ENCODE measurements at places on chromosomes 1 and 21.

DNA sequence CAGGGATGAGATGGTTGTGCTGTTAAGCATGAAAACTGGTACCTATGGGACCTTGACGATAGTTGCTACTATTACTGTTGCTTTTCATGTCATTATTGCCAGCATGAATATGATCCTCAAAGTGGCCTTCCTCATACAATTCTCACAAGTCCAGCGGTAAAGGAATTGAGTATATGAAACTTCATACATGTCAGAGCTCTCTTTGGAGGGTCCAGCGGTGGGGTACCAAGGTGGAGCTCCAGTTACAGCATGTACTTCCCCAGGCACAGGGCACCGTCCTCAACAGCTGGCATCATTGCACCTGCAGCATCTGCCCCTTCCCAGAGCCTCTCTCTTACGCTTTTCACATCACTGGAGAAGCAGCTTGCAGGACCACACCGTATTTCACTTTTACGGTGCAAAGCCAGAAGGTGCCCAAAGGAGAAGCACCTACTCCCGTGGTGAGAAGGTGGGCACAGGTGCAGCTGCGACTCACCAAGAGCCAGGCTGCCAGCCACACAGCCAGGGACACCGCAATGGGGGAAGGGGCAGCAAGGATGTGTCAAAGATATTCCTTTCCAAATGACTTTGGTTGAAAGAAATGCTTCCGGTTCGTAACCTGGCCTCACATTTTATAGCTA, 166.4 kb upstream of the IRF2BP2 start:
- no peak for DNase-seq

- DNase-seq = peak; percentile 54
Measured at GRCh38 chr1:174550296-174550695, 102.5 kb downstream of the GPR52 start.

DNA sequence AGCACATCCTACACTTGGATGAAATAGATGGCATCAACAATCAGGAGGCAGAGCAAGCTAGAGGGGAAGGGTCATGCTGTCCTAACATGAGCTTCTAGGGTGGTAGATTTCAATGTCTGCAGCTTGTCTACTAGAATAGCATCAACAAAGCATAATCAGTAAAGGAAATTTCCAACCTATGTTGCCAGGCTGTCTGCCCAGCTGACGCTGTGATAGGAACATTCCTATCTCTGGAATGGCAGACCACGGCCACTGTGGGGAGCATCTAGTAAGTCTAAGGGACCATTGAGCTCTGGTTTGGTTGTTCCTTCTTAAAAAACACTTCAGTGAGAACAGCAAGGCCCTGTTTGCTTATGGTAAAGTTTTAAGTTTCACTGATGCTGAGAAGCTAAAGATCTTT, 206.8 kb downstream of the PAPPA2 start:
- no peak for DNase-seq

DNA sequence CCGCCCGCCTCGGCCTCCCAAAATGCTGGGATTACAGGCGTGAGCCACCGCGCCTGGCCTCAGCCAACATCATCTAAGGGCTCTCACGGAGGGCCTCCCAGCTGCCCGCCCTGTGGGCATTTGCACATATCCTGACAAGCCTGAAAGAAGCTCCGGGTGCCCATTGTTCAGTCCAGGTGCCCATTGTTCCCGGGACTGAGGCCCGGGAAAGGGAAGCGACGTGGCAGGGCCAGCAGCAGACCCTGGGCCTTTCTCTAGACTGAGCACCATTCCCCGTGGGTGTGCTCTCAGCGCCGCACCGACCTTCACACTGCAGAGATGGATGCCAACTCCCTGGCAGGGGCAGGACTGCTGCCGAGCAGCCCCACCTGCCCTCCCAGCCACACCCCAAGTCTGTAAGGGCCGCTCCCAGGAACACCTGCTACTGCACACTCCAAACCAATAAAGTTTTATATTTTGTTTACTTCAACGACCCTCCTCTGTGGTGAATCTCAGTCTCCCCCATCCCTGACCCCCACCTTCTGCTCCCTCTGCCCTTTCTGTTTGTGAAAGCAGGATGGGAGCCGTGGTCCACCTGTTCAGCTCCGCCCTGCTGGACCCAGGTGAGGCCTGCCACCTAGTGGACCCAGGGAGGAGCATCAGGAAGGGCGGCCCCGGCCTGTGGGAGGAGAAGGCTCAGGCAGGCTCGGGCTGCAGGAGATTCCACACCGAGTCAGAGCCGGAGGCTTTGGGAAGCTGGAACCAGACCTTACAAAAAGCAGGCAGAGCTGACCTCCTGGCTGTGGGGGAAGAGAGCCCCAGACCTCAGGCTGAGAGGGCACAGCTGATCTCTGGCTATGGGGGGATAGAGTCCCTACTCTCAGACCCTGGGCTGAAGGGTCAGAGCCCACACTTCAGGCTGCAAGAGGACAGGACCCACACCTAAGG, 1.1 kb upstream of the TMEM82 start:
- DNase-seq = peak; percentile 80

GRCh38 chr1:214542275-214543199, 8.9 kb downstream of the PTPN14 start:
- no peak for DNase-seq

DNA sequence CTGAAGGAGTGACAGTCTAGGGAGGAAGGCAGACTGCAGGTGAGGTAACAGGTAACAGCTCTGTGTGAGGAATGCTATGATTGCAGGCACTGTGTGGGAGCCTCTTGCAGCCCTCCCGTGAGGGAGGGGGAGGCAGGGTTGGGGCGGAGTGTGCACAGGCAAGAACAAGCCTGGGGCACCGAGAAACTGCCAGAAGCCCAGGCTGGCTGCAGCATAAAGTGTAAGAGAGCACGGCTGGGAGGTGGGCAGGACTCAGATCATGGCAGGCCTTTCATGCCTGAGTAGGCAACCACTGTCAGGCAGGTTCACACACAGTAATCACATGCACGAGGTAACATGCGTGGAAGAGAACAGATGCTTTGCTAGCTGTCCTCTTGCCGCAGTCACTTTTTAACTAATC, 11.3 kb upstream of the RHEX start:
- DNase-seq = no peak

- DNase-seq = no peak
Measured at GRCh38 chr1:71081697-71082080, 854 bp upstream of the ZRANB2 start.

DNA sequence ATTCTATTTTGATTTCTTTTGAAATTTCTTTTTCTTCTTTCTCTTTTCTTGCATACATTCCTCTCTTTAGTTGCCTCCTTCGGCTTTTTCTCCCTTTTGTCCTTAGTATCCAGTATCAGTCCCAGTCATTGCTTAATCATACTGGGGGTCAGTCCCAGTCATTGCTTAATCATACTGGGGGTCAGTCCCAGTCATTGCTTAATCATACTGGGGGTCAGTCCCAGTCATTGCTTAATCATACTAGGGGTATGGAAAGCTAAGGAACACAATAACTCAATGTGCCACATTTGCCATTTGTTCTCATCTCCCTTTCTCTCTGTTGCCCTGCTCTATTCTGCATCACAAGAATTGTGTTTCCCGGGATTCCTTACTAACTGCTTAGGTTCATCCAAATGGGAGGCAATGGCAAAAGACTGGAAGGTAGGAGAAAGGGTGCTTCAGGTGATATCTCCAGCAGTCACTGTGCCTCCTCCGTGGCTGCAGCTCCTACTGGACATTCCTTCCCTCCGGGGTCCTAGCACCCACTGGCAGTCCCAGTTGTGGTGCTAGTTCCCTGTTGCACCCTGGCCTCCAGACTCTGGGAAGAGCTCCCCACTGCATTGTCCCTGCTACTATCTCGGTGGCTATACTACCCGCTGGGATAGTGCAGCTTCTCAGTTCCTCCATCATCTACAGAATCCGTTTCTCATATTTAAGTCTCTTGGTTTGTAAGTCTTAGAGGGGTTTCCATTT, 32.6 kb upstream of the LAMC1 start:
- peak; percentile 71 for DNase-seq

GRCh38 chr1:37730376-37730775, 34.5 kb downstream of the EPHA10 start:
- DNase-seq = no peak

DNA sequence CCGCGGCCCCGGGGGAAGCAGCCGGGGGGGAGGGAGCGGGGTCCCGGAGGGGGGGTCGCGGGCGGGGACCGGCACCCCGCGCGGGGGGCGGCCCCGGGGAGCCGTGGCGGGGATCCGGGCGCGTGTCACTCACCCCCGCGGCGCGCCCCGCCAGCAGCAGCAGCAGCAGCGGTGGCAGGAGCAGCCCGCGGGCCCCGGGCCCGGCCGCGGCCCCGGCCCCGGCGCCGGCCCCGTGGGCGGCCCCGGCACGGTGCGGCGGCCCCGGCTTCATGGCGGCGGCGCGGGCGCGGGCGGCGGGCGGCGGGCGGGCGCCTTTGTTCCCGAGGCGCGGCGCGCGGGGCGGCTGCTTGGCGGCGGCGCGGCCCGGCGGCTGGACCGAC, 252 bp downstream of the SDC3 start:
- DNase-seq = no peak

GRCh38 chr1:204498981-204499380, 4.4 kb upstream of the PIK3C2B start:
- DNase-seq = no peak

DNA sequence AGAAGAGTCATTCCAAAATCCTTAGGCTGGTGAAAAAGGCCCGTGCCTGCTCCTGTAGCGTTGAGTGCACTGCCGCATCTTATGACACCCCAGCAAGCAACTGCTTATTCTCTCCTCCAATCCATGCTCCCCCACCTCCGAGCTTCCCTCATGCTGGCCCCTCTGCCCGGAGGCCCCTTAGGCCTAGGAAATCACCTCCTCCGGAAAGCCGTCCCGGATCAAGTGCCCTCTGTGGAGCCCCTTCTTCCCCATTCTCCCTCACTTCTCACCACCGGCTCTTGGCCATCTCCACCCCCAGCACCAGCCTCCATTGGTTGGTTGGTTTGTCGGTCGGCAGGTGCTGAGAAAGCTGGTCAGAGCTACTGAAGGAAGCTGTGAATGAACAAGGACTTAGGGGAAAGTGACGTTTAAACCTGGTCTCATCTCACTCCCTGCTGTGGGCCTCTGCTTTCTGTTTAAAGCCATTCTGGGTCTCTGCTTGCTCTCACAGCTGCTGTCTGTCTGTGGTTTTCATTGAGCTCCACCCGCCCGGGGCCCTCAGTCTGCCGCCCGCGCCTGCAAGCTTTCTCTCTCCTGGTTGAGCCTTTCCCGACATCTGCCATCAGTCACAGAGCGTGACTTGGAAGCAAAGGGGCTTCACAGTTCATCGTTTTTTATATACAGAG, 122.2 kb downstream of the KCNN3 start:
- no peak for DNase-seq

GRCh38 chr1:56495538-56495937, 83.8 kb downstream of the PLPP3 start:
- no peak for DNase-seq

GRCh38 chr1:13469343-13469742, 44.5 kb downstream of the LRRC38 start:
- DNase-seq = peak; percentile 38

- no peak for DNase-seq
Measured at GRCh38 chr1:36533897-36534296, 51.2 kb upstream of the CSF3R start.

DNA sequence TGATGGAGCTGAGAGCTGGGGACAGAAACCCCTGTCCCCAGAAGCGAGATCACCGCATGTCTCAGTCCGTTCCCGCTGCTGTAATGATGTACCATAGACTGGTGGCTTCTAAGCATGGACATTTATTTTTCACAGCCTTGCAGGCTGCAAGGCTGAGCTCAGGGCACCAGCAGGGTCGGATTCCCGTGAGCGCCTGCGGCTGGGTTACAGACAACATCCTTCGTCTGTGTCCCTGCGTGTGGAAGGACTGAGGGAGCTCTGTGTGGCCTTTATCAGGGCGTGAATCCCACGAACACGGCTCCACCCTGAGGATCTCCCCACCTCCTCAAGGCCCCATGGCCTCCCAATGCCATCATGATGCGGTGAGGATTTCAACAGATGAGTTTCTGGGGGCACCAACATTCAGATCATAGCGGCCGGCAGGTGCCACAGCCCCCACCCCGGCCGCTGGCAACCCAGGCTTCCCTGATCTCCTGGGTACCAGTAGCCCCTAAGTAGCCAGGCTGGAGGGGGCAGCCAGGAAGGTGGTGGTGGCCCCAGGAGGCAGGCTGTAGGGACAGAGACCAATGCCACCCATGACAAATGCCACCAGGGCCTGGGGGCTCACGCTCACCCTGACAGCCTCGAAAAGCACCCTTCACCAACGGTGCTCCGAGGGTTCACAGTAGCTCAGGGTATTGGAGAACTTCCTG, 104.4 kb downstream of the CRYAA start:
- no peak for DNase-seq

DNA sequence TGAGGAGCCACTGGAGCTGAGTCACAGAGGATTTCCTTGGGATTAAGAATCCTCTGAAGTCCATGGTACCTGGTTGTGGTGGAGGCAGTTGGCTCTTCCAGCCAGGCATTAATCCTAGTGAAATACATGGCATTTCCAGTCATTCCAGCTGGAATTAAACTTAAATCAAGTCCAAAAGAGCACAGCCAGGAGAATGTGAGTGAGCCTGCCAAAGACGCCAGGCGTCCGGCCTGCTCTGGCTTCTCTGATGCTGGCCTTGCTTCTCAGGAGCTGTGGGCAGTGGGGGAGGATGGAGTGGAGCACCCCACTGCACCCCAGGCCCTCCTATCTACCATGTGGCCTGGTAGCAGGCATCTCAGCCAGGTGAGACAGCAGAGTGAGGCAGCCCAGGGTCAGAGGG, 23.4 kb upstream of the TENT5C start:
- no peak for DNase-seq

- no peak for DNase-seq
Measured at GRCh38 chr1:27569506-27570291, 34.2 kb downstream of the AHDC1 start.

- no peak for DNase-seq
Measured at GRCh38 chr1:203098914-203099520, 13.2 kb upstream of the MYOG start.

Data from M059J (cell line).